ENCODE measurements at places on chromosomes 7 and 10.

DNA sequence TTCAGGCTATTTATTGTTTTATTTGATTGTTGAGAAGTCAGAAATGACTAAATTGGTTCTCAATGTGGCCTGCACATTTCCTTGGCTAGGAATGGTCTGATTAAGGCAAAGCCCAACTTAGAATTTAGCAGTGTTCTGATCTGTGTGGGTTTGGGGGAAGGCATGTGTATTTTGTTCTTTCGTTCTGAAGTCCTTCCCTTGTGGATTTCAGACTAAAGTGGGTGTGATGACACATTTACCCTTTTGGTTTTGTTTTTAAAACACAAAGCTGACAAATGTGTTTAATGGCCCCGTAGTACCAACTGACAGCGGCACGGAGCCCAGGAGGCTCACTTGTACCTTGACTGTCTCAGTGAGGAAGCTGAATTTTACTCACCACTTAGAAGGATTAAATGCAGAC lies 452.3 kb upstream of the GALNT17 start:
- DNase-seq = no peak

- DNase-seq = no peak
Observed at GRCh38 chr7:157709531-157710251, 372.9 kb downstream of the DNAJB6 start.

DNA sequence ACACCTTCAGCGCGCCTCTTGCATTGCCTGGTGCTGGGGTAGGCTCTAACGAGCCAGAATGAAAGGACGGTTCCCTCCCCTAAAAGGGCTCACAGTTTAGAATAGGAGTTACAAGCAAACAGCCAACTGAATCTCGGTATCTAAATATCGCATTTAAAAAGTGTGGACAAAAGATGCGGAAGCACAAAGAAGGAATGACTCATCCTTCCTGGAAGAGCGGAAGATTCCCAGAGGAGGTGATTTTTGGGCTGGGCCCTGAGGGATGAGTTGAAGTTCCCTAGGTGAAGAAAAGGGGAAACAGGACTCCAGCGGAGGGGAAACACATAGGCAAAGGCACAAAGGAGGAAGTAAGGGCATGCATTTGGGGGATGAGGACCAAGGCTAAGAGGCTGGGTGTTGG lies 29.9 kb downstream of the SRRM3 start:
- no peak for DNase-seq

- no peak for DNase-seq
Observed at GRCh38 chr10:78267598-78267997, 233.9 kb downstream of the RPS24 start.

- DNase-seq = no peak
Observed at GRCh38 chr10:83193026-83193425, 946.3 kb upstream of the GHITM start.

GRCh38 chr7:93374345-93374940 lies 142.3 kb downstream of the VPS50 start:
- no peak for DNase-seq

DNA sequence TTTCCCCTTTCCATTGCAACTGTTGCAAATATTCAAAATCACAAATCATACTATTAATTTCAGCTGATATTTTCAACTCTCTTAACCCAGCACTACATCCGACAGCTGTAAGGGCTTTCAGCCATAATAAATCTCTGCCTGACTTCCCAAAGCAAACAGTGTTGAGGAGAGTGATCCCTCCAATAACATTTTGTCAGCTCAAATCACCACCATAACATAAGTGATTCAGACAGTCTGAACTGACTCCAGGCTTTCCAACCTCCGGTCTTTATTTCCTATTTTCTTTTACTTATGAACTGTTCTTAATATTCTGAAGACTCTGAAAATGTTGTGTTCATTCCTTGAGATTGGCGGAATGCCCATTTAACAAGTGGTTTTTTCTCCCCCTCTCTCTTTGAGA lies 1085.9 kb downstream of the GATA3 start:
- no peak for DNase-seq

DNA sequence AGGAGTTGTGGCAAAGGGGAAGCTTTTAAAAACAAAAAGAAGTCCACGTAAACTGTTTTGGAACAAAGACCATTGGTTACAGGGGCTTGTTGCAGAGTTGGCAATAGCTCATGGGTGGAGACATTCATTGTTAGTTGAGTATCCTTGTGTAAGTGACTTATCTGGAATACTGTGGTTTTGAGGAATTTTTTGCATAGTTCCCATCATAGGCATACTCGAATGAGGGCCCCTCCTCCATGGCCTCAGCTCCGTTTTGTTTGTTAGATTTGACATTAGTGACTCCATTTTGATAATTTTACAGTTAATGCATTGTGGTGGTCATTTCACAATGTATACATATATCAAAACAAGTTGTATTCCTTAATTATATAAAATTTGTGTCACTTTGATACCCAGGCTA lies 12.8 kb upstream of the SMKR1 start:
- DNase-seq = no peak

- no peak for DNase-seq
Observed at GRCh38 chr10:19843487-19843886, 27.3 kb downstream of the PLXDC2 start.

- DNase-seq = no peak
Observed at GRCh38 chr7:3911685-3912084, 610.6 kb downstream of the SDK1 start.

DNA sequence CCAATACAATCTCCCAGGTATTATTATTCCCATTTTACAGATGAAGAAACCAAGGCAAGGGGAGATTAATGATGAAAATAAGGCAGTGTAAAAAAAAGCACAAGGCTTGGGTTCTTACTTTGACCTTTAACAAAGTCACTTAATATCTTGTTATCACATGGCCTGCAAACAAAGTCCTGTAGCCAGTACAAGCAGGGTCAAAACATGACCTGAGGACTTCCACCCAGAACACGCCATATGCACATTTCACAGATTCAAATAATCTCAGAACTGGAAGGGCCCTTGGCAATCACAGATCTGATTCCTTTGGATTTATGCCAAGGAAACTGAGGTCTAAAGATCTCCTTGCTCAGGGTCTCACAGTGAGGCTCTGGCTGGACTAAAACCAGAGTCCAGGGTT lies 162.1 kb downstream of the KCNMA1 start:
- no peak for DNase-seq

GRCh38 chr10:103915796-103916195 lies 2.2 kb downstream of the STN1 start:
- DNase-seq = no peak

GRCh38 chr7:130079846-130080394 lies 9.6 kb downstream of the KLHDC10 start:
- no peak for DNase-seq

- no peak for DNase-seq
Observed at GRCh38 chr10:47111329-47111862, 188.6 kb upstream of the GDF10 start.

DNA sequence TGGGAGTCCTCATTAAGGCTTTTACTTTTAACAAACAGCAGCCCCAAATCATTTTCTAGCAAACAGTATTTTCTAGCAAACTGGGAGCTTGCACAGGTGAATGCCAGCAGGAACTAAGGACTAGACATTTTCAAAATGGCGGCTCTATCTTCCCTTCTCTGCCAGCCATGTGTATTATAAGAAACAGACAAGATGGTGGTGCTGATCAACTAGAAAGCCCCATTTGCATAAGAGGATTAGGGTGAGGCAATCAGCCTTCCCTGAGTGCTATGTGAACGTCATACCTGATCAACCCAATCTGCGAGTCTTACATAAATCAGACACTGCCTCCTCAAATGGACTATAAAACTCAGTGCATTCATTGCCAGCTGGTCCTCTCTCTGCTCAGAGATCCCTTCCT lies 479.6 kb downstream of the IPMK start:
- DNase-seq = no peak

- no peak for DNase-seq
Observed at GRCh38 chr7:36521133-36521532, 131.5 kb downstream of the ANLN start.

DNA sequence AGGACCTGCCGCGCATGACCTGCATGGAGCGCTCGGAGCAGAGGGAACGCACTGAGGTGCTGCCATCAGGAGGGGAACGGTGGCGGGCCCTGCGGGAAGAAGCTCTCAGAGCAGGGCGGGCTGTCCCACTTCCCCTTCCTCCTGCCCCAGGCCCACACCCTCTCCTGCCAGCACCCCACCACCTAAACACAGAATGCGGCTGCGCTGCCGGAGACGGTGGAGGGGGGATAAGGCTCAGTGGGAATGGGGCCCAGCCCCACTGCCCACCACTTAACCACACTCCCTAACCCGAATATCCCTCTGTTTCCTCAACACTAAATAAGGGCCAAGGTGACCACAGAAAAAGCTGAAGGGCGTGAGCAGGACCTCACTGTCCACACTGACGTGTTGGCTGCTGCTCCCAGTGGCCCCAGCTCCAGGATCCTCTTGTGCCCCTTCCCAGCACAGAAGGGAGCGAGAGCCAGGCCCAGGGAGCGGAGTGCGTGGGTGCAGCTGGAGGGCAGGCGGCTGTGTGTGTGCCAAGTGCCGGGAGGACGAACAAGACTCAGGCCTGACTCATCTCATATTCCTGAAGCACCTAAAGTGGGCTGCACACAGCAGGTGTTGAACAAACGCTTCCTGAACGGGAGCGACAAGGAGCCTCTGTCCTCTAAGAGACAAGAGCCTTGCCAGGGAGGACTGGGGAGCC lies 116.8 kb downstream of the MAD1L1 start:
- DNase-seq = no peak

GRCh38 chr10:124588736-124589490 lies 127.3 kb downstream of the LHPP start:
- DNase-seq = no peak

DNA sequence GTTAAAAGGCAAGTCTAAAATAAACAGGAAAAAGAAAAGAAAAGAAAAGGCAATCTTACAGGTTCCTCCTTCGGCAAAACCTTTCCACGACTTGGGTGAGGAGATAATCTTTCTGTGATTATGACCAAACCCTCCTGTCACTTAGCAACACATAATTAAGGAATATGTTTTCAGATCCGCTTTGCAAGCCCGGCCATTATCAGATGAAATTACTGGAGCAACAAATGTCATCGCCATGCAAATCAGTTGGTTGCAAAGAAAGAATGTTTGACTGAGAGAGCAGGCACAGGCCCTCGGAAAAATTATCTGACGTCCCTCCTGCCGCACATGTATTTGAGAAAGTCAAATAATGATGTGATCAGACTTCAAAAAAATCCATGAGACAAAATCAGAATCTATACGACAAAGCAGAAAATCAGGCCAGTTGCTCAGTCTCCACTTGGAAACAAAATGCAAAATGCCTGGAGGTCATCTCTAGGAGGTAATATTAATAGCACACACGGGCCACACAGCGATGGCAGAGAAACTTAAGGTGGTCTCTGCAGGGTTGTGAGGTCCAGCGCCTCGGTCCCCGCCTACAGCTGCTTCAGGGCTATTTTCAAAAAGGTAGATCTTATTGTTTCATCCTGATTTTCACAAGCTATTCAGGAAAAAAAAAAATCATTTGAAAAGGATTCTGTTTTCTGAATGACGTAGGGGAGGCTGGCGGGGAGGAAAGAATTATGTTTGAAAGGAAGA lies 82.7 kb downstream of the ZRANB1 start:
- no peak for DNase-seq

DNA sequence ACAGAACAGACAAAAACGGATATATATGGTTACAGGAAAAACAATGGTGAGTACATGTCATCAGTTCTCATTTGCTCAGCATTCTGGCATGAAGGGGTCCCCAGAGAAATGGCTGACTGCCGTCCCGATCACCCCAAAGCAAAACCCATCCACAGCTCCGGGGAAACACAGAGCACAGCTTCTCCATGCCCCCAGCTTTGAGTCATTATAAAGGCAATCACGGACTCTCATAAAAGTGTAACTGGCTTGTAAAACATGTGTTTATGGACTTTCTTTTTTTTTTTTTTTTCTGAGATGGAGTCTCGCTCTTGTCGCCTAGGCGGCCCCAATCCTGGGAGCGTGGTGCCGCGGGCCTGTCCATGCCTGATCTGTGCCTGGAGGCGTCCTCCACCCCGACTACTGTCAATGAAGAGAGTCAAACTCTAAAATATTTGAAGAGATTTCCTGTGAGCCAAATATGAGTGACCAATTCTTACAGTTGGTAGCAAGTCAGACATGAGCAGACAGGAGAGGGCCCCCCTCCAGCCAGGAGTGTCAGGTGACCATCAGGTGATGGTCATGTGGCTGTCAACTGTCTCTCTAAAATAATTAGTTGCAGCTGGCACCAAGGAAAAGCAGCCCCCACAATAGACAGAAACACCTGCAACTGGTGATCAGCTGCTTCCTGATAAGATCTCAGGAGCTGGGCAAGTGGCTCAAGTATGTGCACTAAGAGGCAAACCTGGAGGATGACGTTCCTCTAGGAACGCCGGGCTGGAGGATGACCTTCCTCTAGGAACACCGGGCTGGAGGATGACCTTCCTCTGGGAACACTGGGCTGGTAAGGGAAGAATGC lies 21.7 kb upstream of the NOM1 start:
- no peak for DNase-seq

DNA sequence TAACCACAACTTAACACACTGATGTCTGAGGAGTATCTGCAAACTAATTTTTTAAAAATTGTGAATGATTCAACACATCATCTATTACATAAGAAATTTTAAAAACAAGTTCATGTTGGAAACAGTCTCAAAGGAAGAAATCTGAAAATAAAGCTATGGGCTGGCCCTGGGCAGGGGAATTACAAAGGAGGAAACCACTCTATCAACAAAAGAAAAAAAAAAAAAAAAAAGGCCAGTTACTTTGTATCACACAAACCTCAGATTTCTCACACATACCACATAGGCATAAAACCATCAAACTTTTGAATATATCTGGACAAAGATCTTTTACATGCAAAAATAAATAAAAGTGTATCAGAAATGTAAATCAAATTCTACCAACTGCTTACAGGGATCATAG lies 20.8 kb downstream of the TIAL1 start:
- DNase-seq = no peak

DNA sequence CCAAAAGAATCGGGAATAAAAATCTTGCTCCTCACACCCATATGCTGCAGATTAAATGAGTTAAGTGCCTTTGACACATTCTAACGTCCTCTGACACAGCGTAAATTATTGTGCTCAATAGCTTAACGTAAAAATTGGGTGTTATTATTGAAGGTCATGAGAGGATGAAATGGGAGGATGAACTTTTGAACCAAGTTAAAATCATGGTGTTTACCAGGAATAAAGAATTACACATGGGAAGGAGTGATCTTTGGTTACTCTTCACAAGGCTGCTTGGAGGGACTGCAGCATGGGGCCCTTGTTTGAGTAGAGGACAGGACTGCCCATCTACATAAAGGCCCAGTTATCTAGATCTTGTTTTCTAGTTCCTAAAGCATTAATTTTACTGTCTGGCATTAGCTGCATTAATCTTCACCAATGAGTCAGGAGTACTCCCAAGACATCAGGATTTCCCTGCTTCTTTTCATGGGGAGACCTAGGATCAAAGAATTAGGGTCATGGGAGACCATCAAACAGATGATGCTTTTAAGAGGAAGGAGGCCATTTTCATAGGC lies 84.9 kb upstream of the PRR15 start:
- no peak for DNase-seq

DNA sequence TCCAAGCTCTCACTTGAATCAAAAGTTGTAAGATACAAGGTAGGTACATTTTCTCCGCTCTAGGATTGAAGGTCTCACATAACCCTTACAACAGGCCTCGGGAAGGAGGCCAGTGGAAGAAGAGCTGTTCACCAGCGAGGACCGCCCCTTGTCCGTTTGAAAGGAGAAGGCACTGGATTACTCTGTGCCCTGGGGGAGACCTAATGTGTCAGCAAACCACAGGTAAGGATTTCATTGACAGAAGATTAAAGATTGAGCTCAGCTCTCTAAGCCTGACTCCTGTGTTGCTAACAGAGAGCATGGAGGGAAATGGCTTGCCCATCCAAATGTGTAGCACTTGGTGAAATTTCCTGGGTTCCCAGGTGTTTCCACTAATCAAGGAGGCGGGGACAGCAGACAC lies 81.2 kb downstream of the SLC16A9 start:
- no peak for DNase-seq

Data from stimulated activated CD8-positive, alpha-beta memory T cell treated with anti-CD3 and anti-CD28 coated beads, Interleukin-7, amount 100 ng/mL, for 4 hours (primary cell).